ENCODE measurements at places on chromosomes 7 and 10.

DNA sequence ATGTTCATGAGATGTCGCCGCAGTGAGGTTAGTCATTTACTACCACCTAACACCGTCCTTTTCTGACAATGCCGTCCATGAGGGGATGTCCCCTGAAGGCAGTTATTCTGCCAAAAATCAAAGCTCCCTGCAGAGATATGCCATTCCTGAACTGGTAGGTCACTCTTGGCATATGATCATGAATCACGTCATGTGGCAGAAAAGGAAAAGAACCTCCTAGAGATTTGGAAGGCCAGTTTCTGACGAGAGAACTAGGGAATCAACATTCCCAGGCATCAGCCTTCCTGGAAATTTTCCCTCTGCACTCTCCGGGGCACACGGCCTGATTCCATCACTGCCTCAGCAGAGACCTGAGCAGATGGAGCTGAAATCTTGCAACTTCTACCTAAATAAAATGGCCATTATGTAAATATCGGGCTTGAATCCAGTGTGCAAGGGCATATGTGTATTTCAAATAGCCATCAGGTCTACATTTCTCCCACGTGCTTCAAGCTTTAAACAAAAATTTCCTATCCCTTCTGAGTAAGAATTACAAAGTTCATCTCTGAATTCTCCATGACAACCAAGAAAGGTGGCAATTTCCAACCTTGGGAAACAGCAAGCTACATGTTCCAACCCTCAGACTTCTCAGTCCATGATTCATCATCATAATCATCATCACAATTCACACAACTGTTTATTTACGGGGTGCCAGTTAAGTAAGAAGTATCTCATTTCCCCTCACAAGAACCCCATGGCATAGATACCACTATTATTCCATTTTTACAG, 46.5 kb downstream of the AMPH start:
- DNase-seq: no peak

- DNase-seq: peak; percentile 86
These were observed 538 bp downstream of the TRIM8 start for GRCh38 chr10:102644646-102645387.

- no peak for DNase-seq
These were observed 68.1 kb downstream of the LYZL1 start for GRCh38 chr10:29356931-29357330.

DNA sequence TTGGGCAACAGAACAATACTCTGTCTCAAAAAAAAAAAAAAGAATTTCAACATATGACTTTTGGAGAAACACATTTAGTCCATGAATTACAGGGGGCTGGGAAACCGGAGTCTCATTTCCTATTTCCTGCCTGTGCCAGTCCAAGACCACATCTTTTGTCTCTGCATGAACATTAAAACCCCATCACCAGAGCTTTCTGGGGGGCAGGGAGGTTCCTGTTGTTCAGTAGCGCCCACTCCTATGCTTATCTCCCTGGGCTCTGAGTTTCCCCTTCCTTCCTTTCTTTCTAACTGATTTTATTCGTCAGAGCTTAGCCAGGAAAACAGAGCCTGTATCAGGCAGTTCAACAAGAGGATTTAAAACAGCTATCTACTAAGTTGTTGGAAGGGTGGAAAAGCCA, 119.3 kb downstream of the CALN1 start:
- DNase-seq: no peak

- no peak for DNase-seq
These were observed 35.8 kb downstream of the PDGFA start for GRCh38 chr7:483656-484355.

- DNase-seq: no peak
These were observed 2.6 kb downstream of the PRLHR start for GRCh38 chr10:118592675-118593330.

GRCh38 chr10:21398563-21399231, 126.8 kb downstream of the SKIDA1 start:
- no peak for DNase-seq

GRCh38 chr10:85003083-85003482, 674.7 kb downstream of the CCSER2 start:
- DNase-seq: no peak

DNA sequence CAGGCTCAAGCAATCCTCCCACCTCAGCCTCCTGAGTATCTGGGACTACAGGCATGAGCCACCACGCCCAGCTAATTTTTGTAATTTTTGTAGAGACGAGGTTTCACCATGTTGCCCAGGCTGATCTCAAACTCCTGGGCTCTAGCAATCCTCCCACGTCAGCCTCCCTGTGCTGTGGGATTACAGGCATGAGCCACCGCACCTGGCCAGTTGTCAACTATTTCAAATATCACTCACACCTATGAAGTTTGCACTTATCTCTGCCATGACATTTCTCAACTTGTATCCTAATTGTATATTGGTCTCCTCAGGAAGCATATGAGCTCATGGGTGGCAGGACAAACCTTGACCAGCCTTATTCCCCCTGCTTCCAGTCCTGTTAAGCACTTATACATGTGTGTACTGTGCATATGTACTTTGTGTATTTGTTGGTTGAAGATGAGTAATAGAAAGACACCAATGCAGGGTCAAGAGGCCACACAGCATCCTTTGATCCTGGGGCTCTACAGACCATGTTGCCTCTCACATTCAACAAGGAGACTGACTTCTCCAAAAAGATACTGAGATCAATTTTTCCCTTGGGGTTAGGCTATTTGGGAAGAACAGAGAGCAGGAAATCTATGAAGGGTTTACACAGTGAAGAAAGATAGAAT, 82.2 kb downstream of the SLC16A9 start:
- no peak for DNase-seq

DNA sequence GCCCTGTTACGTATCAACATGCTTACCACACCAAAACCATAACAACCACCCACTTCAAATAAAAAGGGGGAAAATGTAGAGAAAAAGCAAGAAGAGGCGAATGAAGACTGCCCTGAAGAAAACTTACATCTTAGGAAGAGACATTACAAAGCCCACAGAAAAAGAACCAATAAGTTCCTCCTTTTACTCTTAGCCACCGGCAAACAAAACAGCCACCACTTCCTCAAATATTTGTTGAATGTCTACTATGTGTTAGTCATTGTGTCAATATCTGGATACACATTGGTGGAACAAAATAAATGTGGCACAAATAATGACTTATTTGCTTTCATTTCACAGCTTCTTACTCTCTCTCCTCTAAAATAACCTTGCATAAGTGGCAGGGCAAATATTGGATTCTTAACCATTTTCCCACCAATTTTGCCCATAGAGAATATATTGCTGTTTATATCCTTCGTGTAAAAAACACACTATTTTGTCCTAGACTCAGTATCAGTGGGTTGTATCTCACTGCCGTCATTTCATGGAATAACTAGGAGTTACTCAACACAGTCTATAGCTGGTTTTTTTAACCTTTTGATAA, 106.8 kb downstream of the ANK3 start:
- no peak for DNase-seq

- DNase-seq: no peak
These were observed 6.0 kb upstream of the MNX1 start for GRCh38 chr7:157016352-157017041.

DNA sequence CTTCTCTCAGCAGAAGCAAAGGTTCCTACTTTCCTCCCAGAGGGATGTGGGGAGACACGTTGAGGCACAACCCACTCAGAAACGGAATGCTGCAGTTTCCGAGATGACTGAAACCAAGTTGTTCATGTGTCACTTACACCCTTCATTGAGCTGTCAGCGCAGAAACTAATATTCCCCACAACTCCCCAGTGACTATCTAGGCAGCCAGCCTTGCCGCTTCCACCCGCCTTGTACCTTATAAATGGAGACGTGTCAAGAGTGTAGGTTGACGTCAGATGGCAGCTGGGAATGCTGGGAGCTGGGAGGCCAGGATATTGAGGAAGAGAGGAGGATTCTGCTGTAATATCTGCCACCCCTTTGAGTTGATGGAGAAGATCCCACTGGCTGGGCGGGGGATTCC, 15.1 kb downstream of the GPR26 start:
- DNase-seq: no peak

DNA sequence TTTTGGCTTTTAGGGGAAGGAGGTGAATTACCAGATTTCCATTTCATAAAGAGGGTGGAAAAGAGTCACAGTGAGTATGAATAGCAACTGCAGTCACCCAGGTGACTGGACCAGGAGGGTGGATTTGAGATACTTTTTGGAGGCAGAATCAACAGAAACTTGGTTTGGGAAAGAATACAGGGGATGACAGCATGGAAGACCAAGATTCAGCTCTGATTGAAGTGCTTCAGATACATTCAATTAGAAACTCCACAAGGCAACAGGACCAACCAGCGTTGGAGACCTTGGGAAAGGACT, 83.0 kb downstream of the SGMS1 start:
- no peak for DNase-seq

- DNase-seq: no peak
These were observed 74.1 kb upstream of the PRKG1 start for GRCh38 chr10:51000164-51000563.

DNA sequence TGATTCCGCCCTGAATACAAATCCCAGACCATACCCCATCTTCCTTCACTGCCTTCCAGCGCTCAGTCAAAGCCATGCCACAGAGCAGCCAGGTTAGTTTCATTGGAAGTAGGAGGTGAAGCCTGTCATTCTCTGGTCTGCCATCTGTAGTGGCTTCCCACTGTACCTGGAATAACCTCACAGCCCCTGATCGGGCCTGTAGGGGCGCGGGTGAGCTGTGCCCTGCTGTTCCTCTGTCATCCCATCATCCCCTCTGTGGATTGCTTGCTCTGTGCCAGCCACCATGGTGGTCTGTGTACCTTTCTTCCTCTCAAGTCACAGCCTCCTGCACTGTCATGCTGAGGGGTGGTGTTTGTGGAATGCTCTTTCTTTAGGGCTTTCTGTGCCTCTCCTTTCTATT, 155.1 kb downstream of the ZNF22 start:
- no peak for DNase-seq

DNA sequence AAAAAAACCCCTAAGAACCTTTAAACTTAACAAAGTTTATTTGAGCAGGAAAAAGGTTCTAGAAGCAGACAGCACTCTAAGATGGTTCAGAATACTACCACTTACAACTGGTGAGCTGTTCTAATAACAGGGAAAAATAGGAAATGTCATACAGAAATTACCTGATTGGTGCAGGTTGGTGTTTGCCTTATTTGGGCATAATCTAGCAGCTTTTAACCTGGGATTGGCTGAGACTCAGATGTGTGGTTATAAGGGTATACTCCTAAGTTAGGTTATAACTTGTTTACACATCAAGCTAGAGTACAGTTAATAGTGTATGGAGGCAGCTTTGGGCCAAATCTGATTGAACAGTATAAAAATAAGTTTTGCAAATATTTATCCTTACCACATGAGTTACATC, 59.8 kb downstream of the MAPK8 start:
- no peak for DNase-seq

GRCh38 chr10:50807851-50808776, 68.4 kb downstream of the ASAH2B start:
- DNase-seq: no peak

DNA sequence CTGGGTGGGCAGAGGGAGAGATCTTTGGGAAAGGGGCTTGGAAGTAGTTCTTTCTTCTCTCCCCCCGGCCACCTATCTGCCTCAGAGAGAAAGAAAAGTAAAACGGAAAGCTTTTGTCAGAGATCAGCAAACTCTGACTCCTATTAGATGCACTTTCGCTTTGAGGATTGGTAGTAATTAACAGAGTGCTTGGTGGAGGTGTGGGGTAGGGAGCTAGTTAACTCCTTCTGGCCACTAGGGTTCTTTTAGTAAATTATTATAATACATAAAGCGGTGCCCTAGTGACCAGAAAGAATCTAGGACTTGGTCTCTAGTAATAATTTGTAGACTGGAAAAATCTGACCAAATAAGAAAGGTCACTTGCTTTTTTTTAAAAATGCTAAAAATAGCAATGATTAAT, 54.6 kb downstream of the CPVL start:
- no peak for DNase-seq

DNA sequence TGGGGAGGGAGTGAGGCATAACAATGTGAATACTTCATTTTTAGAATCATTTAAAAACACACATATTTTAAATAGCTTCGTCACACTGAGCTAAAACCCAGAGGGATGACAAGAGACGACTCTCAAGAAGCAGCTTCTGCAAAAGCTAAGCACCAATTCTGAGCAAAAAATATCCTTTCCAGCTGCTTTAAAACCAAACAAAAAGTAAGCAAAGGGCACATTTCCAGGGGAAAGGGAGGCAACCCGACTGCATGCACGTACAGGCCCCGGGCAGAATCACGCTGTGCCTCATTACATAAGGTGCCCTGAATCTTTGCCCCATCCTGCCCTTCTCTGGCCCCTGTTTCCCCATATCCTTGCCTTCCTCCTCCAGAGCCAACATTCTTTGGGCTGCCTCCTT, 78.4 kb downstream of the DGKI start:
- no peak for DNase-seq

- no peak for DNase-seq
These were observed 111.5 kb downstream of the LRMDA start for GRCh38 chr10:75542906-75543305.

- no peak for DNase-seq
These were observed 25.5 kb downstream of the RBM17 start for GRCh38 chr10:6114299-6114698.

DNA sequence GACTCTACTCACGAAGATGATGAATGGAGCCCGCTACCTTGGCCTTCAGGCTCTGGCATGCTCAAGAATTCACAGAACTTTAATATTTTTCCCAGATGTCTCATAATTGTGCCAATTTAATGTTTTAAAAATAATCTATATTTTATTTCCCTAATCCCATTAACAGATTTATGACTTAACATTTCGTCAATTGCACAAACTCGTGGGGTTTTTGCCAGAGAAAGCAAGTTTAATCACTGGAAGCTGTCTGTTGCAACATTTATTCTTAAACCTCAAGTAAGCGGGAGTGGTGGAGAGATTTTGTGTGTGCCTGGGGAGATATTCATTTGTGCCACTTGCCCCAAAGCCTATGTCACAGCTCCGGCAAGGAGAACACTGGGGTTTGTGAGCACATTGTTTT, 117.9 kb downstream of the TEX36 start:
- DNase-seq: no peak

DNA sequence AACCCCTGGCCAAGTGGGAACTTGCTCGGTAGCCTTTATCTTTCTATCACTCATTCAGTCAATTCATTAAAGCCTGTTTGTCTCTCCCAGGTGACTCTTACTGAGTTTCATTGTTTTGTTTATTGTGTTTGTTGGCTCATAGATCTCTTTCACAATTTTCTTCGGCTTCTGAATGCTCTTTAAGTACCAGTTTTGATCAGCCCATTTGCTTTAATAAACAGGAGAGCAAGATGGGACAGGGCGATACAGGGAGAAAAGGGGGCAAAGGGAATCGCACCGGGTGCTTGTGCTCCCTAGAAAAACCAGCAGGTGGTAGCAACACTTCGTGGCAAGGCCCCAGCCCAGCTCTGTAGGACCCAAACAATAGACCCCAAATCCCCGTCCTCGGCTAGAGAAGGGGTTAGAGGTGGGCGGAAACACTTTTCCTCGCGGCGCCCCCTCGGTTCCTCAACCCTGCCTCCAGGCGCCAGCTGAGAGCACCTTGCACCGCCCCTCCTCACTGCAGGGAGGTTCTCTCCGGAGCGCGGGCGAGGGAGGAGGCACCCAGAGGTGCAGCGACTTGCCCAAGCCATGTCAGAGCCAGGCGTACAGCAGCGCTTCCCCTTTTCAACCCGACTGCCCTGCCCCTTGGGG, 1.0 kb upstream of the EPHB6 start:
- DNase-seq: peak; percentile 72

GRCh38 chr10:26624006-26624405, 73.5 kb upstream of the PDSS1 start:
- no peak for DNase-seq

GRCh38 chr10:566241-566885, 123.1 kb downstream of the DIP2C start:
- no peak for DNase-seq

GRCh38 chr7:27032839-27033238, 63.0 kb downstream of the HOXA1 start:
- no peak for DNase-seq

GRCh38 chr10:52266858-52267257, 47.2 kb upstream of the DKK1 start:
- no peak for DNase-seq
